Stimulated activated CD4-positive, alpha-beta T cell treated with anti-CD3 and anti-CD28 coated beads, Interleukin-4, amount 100 ng/mL, for 4 hours (primary cell): ENCODE measurements at places on chromosomes 5 and 9.
A peak's percentile ranks its signal among the peaks of the same experiment; 100 is the strongest.

- DNase-seq: no peak
Observed at GRCh38 chr5:67133217-67133616, 63.4 kb downstream of the CD180 start.

DNA sequence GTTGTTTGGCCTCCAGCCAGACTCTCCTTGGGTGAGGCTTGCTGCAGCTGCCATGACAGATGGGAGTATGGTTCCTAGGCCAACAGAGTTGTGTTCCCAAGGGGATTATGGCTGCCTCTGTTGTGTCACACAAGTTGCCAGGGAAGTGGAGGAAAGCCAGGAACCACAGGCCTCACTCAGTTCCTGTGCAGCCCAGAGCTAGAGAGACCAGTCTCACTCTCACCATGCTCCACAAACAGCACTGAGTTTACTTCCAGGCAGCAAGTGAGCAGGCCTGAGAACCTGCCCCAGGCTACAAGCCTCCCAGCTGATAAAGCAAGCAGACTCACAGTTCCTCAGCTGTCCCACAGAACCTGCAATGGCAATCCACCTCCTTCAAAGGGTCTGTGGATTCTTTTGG, 273.6 kb upstream of the TAS2R1 start:
- DNase-seq: no peak

DNA sequence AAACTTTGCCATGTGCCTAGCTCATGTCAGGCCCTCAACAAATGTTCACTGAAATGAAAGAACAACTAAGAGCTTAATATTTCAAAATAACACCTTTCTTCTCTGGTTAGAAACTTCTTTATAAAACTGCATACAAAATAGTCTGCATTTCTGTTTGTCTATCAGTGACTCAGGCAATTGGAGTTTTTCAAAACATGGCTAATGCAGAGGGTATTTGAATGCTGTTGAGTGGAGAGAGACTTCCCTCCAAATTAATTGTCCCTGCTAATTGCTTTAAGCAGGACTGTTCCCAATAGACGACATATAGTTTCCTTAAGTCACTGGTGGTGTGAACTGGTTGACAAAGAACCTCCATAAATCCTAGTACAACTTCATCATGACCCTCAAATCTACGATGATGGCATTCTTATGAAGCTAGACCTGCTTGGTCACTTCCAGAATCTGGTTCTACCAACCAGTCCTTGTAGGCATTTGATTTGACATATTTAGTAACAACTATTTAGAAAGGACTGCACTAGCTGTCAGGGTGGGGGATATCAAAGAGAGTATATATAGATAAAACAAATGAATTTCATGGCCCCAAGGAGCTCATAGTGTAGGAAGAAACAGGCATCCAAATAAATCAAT, 84.5 kb downstream of the PRLR start:
- DNase-seq: no peak

DNA sequence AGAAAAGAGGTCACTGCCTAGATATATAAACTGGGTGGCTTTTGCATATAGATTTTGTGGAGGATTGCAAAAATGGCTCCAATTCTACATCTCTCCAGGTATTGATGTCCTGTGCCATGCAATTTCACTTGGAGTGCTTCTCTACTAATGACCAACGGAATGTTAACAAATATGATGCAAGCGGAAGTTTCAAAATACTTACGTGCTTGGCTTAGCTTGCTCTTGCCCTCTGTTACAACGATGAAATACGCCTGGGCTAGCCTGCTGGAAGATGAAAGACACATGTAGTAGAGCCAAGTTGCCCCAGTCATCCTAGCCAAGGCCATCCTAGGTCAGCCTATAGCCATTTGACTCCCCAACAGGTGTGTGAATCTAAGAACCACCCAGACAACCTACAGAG, 3.6 kb upstream of the POC5 start:
- DNase-seq: no peak

DNA sequence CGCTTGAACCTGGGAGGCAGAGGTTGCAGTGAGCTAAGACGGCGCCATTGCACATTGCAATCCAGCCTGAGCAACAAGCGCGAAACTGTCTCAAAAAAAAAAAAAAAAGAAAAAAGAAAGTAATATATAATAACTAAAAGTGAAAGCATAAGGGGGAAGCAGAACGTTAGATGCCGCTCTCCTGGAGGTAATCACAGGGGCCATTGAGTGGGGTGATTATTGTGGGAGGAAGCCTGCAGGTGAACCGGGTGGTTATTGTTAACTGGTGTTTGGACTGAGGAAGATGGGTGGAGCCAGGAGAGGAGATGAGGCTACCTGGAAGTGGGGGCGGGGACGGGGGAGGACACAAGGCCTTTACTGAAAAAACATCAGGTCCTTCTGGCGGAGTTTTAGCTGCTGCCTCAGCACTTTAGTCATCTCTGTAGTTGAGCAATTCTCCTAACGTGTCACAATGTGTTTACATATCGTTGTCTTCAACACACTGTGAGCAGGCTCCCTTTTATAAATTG, 5.3 kb upstream of the TJP2 start:
- peak; percentile 45 for DNase-seq

GRCh38 chr5:168647083-168647482, 67.9 kb upstream of the PANK3 start:
- no peak for DNase-seq

- DNase-seq: no peak
Observed at GRCh38 chr9:20528253-20528652, 94.0 kb downstream of the MLLT3 start.

- no peak for DNase-seq
Observed at GRCh38 chr5:73615085-73615484, 10.9 kb upstream of the ARHGEF28 start.

DNA sequence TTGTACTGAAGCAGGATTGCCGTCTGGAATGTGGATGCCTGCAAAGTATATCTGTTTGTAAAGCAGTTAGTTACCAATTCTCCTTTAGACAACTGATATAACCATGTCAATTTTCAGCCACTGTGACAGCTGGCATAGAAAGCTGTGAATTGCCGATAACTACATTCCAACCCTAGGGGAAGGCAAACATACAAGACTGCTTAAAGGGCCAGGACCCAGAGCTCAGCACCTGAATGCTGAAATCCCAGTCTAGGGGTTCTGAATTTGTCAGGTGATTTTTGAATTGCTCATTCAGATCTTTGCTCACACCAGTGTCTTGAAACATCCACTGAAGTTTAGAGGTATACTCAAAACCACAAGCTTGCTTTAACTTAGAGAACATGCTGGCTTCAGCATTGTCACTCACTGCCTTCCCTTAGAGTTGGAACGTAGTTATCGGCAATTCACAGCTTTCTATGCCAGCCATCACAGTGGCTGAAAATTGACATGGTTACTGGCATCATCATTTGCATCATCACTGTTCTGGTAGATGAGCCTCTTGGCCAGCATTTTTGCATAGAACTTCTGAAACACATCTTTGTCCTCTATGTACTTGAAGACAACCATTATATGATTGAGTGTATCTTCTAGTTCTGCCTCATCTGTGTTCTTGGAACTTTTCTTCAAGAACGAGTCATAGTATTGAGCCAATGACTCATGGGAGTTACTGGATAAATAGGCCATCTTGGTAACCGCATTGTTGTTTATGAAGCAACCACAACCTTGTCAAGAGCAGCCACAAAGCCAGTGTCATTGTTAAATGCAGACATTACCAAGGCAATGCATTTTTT, 82.1 kb downstream of the CCDC192 start:
- DNase-seq: no peak

DNA sequence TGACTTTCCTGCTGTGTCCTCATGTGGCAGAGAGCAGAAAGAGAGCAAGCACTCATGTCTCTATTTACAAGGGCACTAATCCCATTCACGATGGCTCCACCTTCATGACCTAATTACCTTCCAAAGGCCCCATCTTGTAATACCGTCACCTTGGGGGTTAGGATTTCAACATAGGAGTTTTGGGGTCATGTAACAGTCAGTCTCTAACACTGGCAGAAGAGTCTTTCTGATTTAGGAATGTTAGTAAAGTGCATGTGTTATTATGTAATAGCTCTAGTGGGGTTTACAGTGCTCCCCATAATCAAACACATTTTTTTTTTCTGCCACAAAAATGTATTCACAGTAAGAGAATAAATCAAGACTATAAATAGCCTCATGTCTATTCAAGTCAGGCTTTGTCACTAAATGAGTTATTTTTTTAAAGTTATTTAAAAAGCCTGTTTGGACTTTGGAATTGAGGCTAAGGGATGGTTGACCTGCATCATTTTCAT, 19.1 kb downstream of the GALNT10 start:
- no peak for DNase-seq

DNA sequence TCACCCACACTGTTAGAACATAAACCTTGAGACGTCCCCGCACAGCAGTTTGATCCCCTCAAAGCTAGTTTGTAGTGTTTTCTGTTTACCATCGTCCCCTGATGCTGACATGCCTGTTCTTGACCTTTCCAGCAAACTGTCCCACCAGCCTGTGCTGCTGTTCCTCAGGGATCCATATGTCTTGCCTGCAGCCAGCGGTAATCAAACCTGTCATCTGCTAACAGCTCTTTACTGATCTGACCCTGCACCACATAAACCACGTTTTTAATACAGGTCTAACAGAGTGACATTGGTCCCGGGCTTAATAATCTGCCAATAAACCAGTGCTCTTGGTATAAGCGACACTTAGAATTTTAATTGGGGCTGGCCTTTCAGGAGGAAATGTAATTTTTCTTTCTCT, 34.7 kb downstream of the PPIC start:
- no peak for DNase-seq

DNA sequence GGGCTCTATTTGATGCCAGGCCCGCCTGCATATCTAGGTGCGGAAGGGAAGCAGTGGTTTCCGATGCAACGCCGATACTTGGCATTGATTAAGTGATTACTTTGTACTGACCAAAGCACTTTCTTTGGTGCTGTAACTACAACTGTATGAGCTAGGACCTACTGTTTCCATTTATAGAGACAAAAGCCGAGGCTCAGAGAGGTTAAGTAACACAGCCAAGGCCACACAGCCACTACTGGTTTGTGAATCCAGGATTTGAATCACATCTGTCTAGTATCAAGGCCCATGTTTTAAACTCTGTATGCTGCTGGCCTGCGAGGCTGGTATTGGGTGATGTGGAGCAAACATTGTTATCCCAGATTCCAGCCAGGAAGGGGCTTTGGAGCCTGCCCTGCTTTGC, 41.4 kb downstream of the MVB12B start:
- no peak for DNase-seq

DNA sequence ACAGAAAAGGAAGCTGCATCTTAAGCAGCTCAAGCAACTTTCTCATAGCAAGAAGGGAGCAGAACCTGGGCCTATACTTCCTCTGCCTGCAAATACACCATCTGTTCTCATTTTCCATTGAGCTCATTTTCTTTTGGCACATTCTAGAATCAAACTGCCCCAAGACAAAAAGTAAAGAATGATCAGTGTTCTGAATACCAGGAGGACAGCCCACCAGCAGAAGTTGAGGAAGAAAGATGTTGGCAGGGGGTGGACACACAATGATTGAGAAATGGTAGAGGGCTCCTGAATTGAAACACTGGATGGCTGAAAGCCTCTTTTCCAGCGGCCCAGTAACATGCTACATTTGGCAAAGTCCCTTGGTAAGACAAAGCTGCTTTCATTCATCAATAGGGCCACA, 171.8 kb downstream of the MED10 start:
- DNase-seq: no peak

GRCh38 chr5:130923543-130924124, 241.4 kb downstream of the HINT1 start:
- DNase-seq: no peak

- DNase-seq: no peak
Observed at GRCh38 chr5:113115061-113115460, 138.5 kb downstream of the DCP2 start.

DNA sequence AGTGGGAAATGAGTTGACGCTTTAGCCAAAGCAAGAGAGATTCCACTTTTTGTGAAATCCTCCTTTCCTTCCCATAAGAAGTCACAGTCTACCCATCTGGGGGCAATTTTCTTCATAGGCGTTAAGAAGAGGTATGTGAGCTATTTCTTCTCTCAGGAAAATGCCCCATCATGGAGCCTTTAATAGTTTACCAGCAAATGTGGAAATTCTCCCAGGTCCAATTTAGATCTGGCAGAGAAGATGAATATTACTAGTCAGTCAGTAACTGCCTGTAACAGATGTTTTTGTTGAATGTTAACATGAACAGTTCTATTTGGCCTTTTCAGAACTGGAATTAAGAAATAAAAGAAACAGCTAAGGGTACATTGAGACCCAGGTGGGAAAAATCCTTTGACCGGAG, 156.4 kb upstream of the RFX3 start:
- no peak for DNase-seq

GRCh38 chr9:75935591-75935990, 45.1 kb downstream of the PCSK5 start:
- no peak for DNase-seq

GRCh38 chr5:5252106-5252505, 112.0 kb downstream of the ADAMTS16 start:
- no peak for DNase-seq

DNA sequence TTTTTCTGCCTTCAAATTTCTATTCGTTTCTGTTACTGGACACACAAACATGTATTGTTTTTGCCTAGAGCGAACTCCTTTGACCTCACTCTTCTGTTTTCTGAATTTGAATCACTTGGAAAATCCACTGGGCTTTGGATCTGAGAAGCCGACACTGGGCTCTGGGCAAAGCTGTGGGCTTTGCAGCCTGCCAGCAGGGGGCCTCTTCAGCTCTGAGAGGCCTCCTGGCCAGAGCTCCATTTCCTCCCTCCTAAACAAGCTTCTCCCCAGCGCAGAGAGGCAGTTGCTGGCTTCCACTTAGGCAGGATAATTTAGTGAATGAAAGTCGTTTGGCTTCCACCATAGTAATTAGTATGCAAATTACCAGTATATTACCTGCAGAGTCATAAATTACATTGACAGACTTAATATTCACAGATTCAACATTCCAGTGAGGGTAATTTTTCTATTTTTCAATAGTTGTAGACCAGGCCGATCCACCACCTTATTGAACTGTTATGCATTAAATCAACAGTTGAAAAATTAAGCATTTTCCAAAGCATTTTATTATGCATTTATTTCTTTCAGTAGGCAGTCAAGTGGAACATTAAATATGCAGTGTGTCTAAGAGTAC, 104.0 kb upstream of the ZNF366 start:
- peak; percentile 15 for DNase-seq
